ENCODE measurements at places on chromosomes 13 and 19.
A peak's percentile ranks its signal among the peaks of the same experiment; 100 is the strongest.

DNA sequence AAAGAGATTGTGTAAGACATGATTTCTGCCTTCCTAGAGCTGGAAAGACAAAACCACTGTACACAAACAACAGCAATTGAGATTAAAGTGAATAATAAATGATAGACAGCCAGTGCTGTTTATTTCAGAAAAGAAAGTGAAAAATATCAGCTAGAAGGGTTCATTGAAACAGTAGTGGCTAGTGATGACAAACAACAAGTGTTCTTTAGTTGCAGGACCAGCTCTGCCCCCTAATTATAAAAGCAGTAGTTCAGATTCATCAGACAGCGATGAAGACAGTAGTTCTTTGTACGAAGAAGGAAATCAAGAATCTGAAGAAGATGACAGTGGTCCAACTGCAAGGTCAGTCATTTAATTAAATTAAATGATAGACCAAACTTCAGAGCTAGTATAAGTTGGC lies 14.8 kb downstream of the GPALPP1 start:
- no peak for DNase-seq

GRCh38 chr19:18737954-18738351 lies 53.2 kb downstream of the COMP start:
- no peak for DNase-seq

DNA sequence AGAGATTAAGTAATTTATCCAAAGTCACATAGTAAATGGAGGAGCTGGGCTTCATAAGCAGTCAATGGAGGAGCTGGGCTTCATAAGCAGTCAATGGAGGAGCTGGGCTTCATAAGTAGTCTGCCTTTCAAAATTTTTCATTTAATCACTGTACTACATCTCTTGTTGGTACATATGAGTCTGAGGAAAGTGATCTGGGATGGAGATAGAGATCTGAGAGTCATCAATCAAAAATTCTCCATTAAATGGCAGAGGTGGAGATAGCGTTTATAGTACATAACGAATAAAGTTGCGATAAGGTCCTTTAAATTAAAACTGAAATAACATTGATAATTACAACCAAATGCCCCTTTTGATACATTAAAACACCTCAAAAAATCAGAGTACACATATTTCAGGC lies 189.3 kb downstream of the KLF5 start:
- no peak for DNase-seq

DNA sequence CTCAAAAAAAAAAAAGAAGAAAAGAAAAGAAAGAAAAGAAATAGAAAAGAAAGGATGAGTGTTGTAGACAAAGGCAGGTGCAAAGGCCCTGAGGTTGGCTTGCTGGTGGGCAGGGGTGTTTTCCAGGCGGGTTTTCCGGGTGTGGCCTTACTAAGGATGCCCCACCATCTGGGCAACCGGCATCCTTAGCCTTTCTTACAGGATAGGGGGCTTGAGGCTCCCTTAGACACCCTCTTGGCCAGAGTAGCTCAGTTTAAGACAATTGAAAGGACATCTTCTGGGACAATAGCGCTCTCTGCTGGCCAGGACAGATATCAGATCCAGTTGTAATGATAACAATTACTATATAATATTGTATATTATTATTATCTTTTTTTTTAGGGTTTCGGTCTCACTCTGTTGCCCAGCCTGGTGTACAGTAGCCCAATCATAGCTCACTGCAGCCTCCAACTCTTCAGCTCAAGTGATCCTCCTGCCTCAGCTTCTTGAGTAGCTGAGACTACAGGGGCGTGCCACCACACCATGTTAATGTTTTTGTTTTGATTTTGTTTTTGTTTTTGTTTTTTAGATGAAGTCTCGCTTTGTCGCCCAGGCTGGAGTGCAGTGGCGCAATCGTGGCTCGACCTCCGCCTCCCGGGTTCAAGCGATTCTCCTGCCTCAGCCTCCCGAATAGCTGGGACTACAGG lies 1.4 kb upstream of the QTRT1 start:
- DNase-seq, result peak; percentile 69

DNA sequence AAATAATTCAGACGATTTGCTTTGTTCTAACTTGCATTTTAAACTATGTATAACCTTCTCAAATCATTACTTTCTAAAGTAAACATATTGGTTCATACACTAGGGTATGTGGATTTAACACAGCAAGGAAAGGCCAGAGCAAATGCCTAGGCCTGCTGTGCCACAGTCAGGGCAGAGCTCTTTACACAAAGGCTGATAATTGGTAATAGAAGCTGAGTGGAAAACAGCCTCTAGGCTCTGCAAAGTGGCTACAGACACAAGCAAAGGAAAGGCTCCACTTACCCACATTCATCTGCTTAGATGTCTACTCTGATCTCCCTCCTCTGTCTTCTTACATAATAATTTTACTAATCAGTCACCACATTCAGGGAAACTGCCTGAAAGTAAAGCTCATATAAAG lies 382.9 kb downstream of the OLFM4 start:
- no peak for DNase-seq

DNA sequence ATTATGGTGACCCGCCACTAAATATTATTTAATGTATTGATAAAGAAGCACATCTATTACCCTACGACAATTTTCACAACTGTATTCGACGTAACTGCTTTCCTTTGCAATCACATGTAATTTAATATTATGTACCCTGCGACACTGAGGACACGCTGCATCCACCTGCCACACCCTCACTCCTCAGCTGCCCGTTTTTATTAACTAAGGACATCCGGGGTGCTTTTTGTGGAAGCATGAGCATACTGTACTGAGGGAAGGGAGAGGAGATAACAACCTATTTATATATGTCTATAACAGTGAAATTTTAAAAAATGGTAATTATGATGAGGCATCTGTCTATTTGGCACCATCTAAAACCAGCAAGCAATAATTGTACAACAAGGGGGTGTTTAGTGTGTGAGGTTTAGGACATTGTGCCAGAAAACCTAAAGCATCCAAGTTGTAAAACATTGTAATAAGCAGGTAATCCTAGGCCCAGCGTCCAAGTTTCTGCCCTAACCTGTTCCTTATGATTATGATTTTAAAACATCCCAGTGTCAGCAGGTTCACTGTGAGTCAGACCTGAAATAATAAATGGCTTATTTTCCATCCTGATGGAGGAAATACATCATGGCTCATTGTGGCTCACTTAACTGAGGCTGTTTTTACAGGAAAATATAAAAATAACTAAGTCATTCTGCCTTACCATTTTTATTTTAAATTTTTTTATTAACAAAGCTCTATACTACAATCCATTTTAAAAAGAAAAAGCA lies 56.3 kb downstream of the FOXO1 start:
- DNase-seq, result no peak

DNA sequence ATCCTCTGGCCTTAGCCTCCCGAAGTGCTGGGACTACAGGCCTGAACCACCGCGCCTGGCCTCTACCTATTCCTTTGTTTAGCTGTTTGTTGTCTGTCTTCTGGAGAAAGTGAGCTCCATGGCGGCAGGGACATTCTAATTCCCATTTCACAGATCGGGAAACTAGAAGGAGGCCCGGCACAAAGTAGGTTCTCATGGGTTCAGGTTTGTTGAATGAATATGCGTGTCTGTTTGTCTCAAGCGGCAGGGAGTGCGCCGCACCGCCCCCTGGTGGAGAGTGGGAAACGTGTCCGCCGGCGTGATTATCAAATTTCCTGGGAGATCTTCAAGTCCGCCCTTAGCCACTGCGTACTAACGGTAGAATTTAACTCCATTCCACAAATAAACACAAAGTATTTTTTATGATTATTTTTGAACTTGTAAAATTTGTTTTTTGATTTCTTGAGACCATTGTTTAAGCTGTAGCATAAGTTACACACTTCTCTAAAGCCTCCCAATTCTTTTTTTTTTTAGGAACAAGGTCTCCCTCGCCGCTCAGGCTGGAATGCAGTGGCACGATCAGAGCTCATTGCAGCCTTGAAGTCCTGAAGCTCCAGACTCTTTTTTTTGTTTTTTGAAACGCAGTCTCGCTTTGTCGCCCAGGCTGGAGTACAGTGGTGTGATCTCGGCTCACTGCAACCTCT lies 8.9 kb upstream of the CCDC9 start:
- DNase-seq, result peak; percentile 72

DNA sequence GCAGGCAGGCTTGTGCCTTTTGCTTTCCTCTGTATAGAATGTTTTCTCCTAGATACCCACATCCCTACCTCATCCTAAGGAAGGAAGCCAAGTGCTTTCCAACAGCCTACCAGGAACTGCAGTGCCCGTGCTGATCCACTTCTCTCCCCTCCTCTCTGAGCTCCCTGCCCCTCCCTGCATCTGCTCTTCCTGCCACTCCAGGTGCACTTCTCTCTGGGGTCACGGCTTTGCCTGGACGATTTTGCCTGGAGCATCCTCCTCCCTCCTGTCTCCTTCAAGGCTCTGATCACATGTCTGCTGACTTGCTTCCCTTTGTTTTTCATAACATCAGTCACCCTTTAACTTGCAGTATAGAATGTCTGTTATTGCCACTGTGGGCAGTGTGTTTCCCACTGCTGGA lies 34.7 kb upstream of the IRS2 start:
- DNase-seq, result no peak

DNA sequence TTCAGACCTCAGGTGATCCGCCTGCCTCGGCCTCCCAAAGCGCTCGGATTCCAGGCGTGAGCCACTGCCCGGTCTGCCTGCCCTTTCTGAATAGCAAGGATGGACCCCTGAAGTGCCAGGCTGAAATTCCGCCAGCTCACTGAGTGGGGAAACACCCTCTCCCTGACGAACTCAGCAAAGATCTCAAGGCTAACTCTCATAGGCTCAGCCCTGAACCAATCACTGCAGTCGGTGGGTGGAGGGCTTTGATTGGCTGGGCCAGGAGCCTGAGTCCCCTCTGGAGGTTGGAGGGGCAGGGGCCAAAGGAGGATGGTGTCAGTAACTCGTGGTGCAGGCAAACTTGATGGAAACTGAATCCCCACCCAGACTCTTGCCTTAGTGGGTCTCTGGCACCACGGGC lies 11.2 kb upstream of the COMP start:
- DNase-seq, result no peak

DNA sequence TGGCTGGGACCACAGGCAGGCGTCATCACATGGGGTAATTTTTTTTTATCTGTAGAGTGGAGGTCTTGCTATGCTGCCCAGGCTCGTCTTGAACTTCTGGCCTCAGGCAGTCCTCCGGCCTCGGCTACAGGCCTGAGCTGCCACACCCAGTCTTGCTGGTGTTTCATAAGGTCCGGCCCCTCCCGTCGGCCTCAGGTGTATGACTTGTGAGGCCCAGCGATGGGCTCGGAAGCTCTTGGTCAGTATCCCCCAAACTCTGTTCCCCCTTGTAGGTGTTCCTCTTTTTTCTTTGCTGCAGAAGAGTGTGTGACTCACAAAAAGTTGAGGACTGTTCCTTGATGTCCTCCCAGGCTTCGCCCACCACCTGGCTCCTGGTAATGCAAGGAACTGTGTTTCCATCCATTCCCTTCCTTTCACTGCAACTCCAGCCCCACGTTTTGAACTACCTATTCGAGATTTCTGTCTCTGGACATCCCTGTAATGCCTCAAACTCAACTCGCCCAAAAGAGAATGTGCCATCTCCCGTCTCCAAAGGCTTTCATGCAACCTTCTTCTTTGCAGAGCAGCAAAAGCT lies 5.0 kb downstream of the USF2 start:
- no peak for DNase-seq

GRCh38 chr13:111623743-111624505 lies 303.5 kb downstream of the TEX29 start:
- DNase-seq, result no peak

- no peak for DNase-seq
Measured at GRCh38 chr13:99495466-99496183, 5.6 kb upstream of the TM9SF2 start.

- no peak for DNase-seq
Measured at GRCh38 chr13:113831061-113831460, 32.8 kb downstream of the GAS6 start.

DNA sequence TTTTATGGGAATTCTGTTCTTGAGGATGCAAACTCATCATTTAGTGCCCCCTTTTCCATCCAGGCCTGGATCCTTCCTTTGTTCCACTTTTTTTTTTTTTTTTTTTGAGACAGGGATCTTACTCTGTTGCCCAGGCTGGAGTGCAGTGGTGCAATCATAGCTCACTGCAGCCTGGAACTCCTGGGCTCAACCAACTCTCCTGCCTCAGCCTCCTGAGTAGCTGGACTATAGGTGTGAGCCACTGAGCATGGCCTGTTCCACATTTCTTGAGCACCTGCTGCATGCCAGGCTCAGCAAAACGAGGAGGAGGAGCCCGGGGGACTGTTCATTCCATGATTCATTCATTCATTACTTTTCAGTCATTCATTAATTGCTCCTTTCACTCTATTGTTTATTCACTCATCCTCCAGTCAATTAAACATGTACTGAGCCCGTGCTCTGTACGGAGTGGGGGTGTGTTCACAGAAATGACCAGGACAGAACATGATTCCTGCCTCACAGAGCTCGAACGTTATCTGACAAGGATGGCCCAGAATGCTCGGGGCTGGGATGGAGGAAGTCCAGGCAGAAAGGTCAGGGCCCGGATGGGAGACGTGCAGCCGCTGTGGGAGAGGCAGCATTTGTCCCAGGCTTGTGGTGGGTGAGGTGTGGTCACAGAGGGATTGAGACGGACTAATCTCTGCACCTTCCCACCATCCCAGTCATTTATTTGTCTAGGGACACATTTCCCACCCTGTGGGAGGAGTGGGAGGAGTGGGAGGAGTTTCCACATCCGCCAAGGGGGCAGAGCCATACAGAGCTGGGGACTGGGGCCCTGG lies 51.2 kb upstream of the SHKBP1 start:
- DNase-seq, result no peak

DNA sequence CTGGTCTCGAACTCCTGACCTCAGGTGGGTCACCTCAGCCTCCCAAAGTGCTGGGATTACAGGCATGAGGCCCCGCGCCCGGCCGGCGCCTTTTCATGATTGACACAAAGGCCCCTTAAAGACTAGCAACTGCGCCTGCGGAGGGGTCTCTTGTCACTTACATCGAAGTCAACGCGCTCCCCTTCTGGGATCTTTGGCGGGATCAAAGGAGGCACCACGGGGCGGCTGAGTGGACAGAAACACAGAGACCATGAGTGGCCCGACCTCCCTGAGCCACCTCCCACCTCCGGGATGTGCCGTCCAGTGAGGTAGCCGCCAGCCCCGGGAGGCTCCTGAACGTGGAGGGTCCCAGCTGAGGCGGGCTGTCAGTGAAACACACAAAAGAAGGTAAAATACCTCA lies 7.3 kb downstream of the TNNT1 start:
- no peak for DNase-seq

Data from stimulated activated CD4-positive, alpha-beta T cell treated with anti-CD3 and anti-CD28 coated beads, Interleukin-4, amount 100 ng/mL, for 48 hours (primary cell).